ENCODE measurements at places on chromosomes 12 and 14.

DNA sequence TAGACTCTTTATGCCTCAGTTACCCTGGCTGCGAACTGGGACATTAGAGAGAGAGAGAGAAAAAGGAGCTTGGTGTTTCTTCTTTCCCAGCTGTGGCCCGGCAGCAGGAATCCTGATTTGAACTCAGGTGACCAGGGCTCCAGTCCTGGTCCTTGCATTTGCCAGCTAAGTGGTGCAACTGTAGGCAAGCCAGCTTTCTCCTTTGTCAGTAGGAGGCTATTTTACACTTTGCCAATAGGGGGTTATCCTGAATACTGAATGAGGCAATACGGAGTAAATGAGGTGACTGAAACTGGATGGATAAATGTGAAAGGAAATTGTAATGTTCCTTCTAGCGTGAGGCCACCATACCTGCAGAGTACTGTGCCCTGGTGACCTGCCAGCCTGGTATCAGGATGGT lies 27.8 kb downstream of the KCNA5 start:
- DNase-seq: no peak

- no peak for DNase-seq
Observed at GRCh38 chr12:2233034-2233433, 180.2 kb downstream of the CACNA1C start.

DNA sequence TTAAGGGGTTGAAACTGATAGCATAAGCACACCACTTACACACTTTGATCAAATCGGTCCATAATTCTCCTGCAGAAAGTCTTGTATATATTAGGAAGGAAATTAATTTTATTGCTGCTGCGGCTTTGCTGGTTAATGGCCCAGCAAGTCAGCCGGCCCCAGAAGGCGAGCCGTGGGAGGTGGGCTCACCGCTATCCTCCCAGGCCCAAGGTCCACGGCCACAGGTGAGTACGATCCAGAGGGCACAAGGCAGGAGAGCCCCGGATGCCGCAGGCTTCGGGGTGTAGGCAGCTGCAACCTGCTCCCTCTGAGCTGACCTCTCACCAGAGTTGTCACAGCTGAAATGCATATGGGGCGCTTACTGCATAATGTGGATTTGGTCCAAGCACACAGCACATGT lies 165.7 kb downstream of the TBX5 start:
- DNase-seq: no peak

- no peak for DNase-seq
Observed at GRCh38 chr14:73916324-73916723, 29.7 kb downstream of the ZNF410 start.

DNA sequence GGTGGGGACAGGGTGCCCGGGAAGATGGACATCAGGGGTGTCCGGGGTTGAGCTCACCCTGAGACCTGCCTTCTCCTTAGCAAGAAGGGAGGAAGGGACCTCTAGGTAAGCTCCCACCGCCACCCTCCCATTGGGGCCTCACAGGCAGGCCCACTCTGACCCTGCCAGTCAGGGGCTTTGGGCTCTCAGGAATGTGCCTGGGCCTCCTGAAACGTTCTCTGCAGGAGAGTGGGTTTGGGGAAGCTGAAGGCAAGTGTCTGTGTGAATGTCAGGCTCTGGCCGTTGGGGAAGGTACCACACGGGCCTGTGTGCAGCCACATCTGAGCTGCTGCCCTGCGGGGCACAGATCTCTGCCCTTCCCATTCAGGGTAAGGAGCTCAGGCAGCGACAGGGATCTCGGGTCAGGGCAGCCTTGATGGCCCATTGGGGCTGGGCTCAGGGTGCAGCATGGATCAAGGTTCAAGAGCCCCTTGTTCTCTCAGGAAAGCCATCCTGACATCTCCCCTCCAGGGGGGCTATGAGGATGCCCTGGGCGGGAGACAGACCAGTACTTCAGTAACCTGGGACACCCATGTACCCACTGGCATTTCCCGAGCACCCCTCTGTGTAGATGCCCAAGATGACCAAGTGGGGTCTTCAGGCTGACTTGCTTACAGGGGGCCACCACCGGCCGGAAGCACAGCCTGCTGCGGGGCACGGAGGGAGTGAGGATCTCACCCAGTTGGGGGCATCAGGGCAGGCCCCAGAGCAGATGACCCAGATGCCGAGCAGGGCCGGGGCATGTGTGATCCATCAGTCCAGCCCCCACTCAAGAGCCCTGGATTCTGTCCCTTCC lies 29.7 kb downstream of the FAM222A start:
- peak; percentile 20 for DNase-seq

- DNase-seq: peak; percentile 32
Observed at GRCh38 chr12:72272731-72273498, 745 bp downstream of the TRHDE start.

- DNase-seq: no peak
Observed at GRCh38 chr12:14367040-14367661, 1.7 kb downstream of the ATF7IP start.

DNA sequence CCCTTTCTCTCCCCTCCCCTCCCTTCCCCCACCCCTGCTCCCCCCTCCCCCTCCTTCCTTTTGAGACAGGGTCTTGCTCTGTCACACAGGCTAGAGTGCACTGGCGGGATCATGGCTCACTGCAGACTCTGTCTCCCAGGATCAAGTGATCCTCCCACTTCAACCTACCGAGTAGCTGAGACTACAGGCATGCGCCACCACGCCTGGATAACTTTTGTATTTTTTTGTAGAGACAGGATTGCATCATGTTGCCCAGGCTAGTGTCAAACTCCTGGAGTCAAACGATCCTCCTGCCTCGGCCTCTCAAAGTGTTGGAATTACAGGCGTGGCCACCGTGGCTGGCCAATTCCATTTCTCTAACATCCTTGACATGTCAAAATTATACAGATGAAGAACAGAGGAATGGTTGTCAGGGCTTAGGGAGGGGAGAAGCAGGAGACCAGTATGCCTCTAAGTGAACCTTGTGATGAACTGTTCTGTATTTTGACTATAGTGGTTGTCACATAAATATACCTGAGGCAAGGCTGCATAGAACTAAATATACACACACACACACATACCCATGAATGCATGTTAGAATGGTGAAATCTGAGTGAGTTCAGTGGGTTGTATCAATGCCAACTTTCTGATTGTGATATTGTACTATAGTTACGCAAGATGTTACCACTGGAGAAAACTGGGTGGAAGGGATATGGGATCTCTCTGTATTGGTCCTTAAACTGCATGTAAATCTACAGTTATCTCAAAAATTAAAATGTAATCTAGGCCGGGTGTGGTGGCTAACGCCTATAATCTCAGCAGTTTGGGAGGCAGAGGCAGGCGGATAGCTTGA lies 3.6 kb upstream of the CFAP73 start:
- DNase-seq: no peak

Data from left hindlimb (tissue), 1 donor.